ENCODE measurements at places on chromosomes 5 and 9.

GRCh38 chr9:119873877-119874276, 504.6 kb upstream of the BRINP1 start:
- no peak for DNase-seq

- DNase-seq = no peak
These were observed 435.1 kb upstream of the CDH9 start for GRCh38 chr5:27473307-27474046.

- no peak for DNase-seq
These were observed 226.9 kb downstream of the CACNA1B start for GRCh38 chr9:138104251-138105122.

- DNase-seq = no peak
These were observed 5.7 kb upstream of the OLFM1 start for GRCh38 chr9:135081731-135082130.

- DNase-seq = no peak
These were observed 657.2 kb downstream of the TLE1 start for GRCh38 chr9:81032030-81032572.

GRCh38 chr9:124939944-124940343, 939 bp downstream of the GOLGA1 start:
- DNase-seq = peak; percentile 26

- no peak for DNase-seq
These were observed 20.3 kb upstream of the ABCA1 start for GRCh38 chr9:104948277-104948676.

GRCh38 chr5:41788941-41789368, 81.3 kb downstream of the OXCT1 start:
- DNase-seq = no peak

- no peak for DNase-seq
These were observed 15.4 kb upstream of the NPR2 start for GRCh38 chr9:35776018-35776417.

GRCh38 chr5:137228816-137229215, 270.3 kb downstream of the SPOCK1 start:
- no peak for DNase-seq

GRCh38 chr5:98936948-98937715, 8.3 kb upstream of the CHD1 start:
- DNase-seq = no peak

DNA sequence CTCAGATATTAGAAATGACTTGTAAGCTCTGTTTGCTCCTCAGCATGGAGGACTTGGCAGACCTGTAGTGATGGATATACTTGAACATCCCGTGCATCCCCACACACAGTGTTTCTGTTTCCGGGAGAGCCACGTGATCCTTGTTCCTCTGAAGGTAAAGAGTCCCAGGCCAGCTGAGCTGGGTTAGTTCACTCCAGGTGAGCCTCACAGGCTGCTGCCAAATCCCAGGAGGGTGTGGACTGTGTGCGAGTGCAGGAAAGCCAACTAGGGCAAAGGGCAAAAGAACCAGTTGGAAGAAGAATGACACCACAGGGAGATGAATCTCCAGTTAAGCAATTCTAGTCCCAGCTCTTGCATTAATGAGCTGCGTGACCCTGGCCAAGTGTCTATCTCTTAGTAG, 10.4 kb upstream of the TOMM5 start:
- DNase-seq = no peak

DNA sequence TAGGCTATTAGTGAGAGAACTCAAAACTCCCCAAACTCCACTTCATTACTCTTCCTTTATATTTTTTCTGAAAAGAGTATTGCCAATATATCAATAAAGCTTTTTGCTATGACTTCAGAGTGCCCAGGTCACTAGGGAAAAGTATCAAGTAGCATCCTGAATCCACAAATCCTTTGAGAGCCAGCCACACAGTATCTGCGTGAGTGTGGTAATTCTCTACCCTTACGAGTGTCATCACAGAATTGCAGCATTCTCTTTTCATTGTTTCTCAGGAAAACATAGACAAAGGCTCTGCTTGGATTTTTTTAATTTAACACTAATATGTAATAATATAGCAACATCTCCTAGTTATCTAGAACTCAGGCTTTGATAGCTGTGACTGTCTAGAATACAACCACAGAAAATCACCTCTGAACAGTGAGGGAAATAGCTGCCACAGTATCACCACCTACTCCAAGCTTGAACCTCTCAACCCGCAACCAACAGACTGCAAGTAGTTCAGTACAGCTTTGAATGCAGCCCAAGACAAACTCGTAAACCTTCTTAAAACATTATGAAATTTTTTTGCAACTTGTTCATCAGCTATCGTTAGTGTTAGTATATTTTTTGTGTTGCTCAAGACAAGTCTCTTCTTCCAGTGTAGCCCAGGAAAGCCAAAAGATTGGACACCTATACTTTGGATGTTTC, 79.3 kb upstream of the CCDC152 start:
- no peak for DNase-seq

DNA sequence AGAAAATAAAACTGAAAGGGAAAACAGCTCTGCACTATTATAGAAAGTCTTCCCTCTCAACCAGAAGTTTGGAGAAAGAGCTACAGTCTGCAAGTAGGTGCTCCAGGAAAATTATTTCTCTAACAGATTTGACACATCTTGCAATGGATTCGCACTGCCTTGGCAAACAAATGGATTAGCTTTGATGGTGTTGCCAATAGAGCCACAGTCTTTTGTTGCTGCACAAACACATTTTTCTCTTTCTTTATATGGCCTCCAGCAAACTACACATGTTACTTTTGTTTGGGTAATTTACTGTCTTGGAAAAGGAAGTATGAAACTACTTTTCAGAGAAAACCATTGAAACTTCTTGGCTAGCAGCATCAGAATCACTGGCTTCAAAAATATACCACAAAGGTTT, 523.1 kb downstream of the EFNA5 start:
- DNase-seq = no peak

DNA sequence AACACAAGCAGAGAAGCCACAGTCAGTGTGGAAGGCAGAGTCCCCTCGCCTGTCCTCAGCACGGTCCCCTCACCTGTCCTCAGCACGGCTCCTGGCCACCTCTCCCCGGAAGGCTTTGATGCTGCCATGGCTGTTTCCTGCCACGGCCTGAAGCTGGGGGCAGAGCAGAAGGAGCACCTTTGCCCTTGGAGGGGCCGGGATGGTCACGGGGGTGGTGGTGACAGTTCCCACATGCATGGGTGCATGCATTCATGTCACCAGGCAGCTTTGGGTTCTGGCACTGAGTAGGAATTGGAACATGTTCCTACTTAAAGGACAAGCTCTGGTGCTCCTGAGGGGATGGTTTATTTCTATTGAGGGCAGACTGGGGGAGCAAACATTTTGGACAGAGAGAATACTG, 57.8 kb upstream of the PHYKPL start:
- DNase-seq = no peak

DNA sequence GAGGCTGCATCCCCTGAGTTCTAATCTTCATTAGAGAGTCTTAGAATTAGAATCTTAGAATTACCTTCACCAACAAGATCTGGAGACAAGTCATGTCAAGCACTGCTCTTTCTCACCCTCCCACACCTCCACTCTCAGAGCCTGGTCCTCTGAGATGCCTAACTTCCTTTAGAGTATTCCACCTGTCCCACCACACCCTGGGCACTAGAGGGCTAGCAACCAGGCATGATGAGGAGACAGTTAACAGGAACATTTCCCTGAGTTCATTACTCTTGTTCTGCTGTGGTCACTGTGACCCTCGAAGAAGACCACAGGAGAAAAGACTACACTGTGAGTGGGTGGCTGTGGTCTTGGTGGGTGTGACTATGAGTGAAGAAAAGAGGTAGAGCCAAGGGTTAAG, 25.2 kb upstream of the MAP1B start:
- DNase-seq = no peak

DNA sequence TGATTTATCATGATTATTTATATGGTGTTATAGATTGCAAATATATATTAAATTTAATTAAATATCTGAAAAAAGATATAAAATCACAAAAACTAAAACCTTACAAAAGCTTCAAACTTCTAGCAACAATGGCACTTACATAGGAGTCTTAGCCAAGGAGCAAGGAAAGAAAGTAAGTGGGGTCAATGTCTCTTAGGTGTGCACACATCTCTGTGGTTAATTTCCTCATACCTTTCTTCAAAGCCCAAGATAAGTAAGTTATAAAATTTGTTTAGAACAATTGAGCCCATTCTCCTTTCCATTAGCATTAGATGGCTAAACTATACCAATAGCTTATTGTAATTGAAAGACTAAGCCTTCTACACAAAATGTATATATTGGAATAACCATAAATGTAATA, 161.6 kb upstream of the PDE4D start:
- DNase-seq = no peak

GRCh38 chr5:165393839-165394238, 1888.4 kb downstream of the MAT2B start:
- no peak for DNase-seq

DNA sequence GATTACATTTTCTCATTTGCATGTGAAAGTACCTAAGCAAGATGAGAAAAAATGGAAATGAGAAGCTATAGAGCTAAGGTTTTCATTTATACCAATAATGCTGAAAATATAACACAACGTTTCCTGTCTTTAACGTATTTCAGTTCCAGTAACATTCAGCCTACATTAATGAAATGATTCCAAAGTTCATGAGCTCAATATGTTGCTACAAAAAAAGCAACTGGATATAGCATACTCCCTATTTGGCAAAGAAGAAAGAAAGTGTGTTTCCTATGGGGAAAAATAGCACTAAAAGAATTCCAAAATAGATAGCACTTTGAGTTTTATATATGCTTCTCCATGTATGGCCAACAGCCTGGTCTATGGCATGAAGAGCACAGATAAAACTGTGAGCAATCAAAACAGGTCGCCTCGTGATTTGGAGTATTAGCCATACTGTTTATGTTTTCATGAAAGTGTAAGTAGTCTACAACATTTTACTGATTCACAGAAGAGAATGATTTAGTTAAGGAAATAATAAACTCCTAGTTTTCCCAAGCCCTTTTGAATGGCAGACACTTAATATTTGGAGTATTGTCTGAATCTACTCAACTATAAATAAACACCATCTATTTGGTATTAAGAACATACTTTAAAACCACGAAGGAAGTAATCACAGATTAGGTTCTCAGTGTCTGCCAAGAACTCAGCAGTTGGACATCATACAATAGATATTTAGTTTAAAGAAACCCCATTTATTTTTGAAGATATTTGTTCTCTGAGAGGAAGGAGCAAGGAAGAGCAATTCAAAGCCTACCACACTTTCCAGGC, 258.7 kb upstream of the RASA1 start:
- no peak for DNase-seq

DNA sequence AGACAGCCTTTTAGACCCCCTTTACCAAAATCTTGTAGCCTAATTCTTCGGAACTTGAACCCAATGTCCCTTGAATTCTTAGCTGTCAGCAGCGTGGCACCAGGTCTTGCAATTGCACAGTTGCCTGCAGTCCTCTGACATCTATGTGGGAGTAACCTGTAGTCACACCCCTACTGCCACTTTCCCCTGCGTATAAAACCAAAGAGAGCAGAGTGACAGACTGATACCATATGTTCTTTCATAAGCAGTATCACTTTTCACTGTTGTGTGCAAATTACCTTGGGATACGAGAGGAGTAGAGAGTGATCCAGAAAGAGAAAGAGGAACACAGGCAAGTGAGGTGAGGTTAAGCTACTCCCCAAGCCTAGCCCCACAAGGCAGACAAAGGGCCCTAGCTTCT, 364.3 kb upstream of the ADAMTSL1 start:
- DNase-seq = no peak

DNA sequence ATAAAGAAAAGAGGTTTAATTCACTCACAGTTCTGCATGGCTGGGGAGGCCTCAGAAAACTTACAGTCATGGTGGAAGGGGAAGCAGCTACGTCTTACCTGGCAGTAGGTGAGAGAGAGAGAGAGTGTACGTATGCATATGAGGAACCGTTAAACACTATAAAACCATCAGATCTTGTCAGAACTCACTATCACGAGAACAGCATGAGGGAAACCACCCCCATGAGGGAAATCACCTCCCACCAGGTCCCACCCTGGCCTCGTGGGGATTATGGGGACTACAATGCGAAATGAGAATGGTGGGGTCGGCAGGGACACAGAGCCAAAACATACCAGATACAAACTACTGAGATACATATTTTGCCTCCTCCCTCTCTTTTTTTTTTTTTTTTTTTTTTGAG, 10.8 kb upstream of the FER start:
- DNase-seq = no peak

- no peak for DNase-seq
These were observed 148.0 kb downstream of the MEF2C start for GRCh38 chr5:88734983-88735382.

- no peak for DNase-seq
These were observed 273.9 kb downstream of the GADD45G start for GRCh38 chr9:89878687-89879086.

GRCh38 chr5:175728316-175728715, 70.4 kb downstream of the HRH2 start:
- no peak for DNase-seq

GRCh38 chr9:87663556-87663955, 62.4 kb upstream of the CTSL start:
- DNase-seq = no peak

GRCh38 chr5:107023732-107024131, 647.0 kb downstream of the EFNA5 start:
- no peak for DNase-seq

DNA sequence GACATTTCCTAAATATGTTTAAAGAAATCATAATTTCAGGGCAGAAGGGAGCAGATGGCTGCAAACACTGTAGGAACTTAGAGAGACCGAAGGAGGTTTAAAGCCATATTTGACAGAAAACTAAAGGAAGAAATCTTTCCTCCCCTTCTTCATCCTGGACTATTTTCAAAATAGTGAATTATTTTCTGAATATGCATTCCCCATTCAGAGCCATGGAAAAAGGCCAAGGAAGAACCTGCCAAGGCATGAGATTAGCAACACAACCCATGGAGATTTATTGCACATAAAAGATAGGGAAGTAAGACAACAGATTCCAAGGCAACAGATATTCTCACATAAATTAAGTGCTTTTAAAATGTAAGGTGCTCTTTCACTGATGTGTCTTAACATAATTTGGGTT, 233.3 kb upstream of the ADAMTS16 start:
- no peak for DNase-seq

GRCh38 chr5:117657541-117657940, 1082.9 kb upstream of the SEMA6A start:
- DNase-seq = no peak

DNA sequence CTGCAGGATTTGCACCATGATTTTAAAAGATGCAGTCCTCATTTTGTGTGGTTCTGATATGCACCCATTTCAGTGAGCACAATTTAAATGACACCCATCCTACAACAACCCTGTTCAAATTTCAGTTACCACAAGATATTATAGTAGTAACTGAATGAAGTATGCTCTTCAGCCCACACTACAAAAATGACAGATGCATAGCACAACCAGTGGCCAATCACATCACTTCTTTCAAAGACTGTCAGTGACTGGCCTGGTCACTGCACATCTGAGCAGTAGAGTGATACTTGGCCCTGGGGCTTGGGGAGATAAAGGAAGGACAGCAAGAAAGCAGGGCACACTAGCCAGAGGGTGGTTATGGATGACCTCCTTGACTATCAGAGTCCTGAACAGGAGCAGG, 19.8 kb upstream of the IFNK start:
- DNase-seq = no peak

- no peak for DNase-seq
These were observed 7.4 kb upstream of the KIAA1958 start for GRCh38 chr9:112479221-112479620.

- DNase-seq = no peak
These were observed 32.7 kb downstream of the KCNIP1 start for GRCh38 chr5:170536525-170536924.

- no peak for DNase-seq
These were observed 171.2 kb upstream of the DMAC1 start for GRCh38 chr9:7970681-7971330.

- no peak for DNase-seq
These were observed 191.9 kb downstream of the NTRK2 start for GRCh38 chr9:84861455-84861854.

- DNase-seq = no peak
These were observed at the start of gene ADAMTSL2 for GRCh38 chr9:133534346-133535291. TSS of gene ADAMTSL2 (plus strand) at chr9:133534704. CDS start at chr9:133536713, 2,009 bp downstream.
